ENCODE measurements at places on chromosomes 13 and 19. TPM values are rescaled to one million over a fixed set of nuclear protein-coding genes. Genes with fewer than 3 reads are reported as not detected.

Gene KLHL26
- 5.2 TPM for total RNA-seq

Gene ALOX5AP
- total RNA-seq, result not detected

Gene R3HDM4
- 25.8 TPM for total RNA-seq

Gene CYP2A6
- total RNA-seq, result not detected

Gene TEX101
- total RNA-seq, result not detected

Gene ICAM3
- 8.5 TPM for total RNA-seq

Gene ATF5
- 106 TPM for total RNA-seq

Gene MUC16
- not detected for total RNA-seq
